ENCODE measurements at places on chromosomes 3 and 15.

DNA sequence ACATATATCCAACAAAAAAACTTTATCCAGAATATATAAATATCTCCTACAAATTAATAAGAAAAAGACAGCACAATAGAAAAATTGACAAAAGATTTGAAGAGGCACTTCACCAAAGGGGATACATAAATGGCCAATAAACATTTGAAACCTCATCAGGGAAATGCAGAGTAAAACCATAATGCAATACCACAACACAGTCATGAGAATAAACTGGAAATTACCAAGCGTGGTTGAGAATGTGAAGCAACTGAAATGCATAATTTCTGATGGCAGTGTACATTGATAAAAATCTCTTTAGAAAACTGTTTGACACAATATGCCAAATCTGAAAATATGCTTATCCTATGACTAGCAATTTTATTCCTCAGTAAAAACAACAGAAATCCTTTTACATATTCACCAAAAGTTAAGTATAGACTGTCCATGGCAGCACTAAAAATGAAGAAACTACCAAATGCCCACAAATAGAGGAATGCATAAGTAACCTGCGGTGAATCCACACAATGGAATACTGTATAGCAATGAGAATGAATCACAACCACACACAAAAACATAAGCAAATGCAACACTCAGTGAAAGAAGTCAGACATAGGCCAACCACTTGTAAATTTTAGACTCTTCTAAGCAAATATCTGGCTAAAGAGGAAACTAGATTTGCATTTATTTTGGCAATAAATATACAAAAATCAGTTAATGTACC lies 7.9 kb downstream of the LYZL4 start:
- DNase-seq: no peak

GRCh38 chr3:114709102-114709501 lies 415.3 kb downstream of the TIGIT start:
- DNase-seq: no peak

GRCh38 chr3:103644450-103644849 lies 1209.6 kb downstream of the ZPLD1 start:
- no peak for DNase-seq

- DNase-seq: no peak
These were observed 31.8 kb upstream of the RASGRF1 start for GRCh38 chr15:79122391-79122790.

DNA sequence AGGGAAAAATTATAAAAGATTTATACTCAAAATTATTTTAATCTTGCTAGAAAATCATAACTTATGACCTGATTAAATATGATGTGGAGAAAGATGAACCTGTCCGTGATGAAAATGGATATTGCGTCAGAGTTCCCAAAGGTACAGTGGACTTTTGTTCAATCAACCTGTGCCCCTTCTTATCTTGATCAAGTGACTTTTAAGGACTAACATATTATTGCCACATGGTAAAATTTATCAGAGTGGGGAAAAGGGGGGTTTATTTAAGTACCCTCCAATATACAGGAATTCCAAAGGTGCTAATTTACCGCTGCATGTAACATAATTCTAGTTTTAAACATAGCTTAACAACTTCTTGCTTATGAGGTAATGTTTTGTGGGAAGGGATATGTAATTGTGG lies 39.6 kb downstream of the HDC start:
- DNase-seq: no peak

- no peak for DNase-seq
These were observed 14.6 kb downstream of the TRAIP start for GRCh38 chr3:49841806-49842205.

GRCh38 chr3:77247817-77248216 lies 207.9 kb downstream of the ROBO2 start:
- no peak for DNase-seq

DNA sequence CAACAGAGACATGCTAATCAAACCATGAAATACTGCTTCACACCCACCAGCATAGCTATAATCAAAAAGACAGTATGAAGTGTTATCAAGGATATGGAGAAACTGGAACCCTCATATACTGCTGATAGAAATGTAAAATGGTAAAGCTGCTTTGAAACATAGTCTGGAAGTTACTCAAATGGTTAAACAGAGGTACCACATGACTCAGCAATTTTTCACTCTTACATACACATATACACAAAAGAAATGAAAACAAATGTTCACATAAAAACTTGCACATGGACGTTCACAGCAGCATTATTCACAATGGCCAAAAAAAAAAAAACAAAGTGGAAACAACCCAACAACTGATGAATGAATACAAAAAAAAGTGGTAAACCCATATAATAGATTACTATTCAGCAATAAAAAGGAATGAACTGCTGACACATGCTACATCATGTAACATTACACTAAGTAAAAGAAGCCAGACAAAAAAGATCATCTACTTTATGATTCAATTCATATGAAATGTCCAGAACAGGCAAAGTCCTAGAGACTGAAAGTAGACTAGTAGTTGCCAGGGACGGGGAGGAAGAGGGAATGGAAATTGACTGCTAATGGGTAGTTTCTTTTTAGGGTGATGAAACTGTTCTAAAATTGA lies 23.2 kb downstream of the ZNF148 start:
- no peak for DNase-seq

GRCh38 chr3:134197681-134198261 lies 52.9 kb downstream of the RYK start:
- no peak for DNase-seq

DNA sequence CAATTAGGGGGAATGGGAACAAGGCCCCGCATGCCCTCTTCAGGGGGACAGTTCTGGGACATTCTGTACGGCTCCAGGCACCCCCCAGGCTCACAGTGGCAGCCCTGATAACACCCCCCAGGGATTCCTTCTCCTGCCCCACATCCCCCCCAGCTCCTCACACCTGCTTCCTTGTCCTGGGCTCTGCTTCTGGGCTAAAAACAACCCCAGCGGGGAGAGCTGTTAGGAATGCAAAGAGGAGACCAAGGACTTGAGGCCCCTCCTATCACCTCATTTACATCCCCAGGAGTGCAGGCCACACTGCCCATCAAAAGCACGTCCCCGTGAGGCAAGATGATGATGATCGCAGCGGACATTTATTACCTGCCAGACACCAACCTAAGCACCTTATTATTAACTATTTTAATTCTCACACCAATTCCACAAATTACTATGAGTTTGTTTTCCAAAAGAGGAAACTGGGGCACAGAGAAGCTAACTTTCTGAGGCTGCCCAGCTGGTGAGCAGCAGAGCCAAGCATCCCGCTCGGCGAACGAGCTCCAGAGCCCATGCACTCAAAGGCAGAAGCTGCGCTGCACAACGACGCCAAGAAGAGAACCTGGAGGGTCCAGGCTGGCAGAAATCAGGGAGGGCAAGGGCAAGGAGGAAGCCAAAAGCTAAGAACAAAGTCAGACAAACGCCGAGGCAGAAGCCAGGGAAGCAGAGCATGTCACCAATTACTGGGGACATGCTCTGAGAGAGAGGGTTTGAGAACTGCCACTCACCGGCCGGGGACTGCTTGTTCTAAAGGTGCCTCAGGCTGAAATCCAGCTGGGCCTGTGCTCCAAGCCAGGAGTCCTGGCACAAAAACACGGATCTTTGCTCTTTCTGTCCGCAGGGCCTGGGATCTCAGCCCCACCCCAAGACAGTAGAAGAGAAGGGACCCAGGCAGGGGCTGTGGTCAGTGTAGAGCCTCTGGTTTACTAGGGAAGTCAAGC lies 76.2 kb upstream of the NSMCE3 start:
- no peak for DNase-seq

DNA sequence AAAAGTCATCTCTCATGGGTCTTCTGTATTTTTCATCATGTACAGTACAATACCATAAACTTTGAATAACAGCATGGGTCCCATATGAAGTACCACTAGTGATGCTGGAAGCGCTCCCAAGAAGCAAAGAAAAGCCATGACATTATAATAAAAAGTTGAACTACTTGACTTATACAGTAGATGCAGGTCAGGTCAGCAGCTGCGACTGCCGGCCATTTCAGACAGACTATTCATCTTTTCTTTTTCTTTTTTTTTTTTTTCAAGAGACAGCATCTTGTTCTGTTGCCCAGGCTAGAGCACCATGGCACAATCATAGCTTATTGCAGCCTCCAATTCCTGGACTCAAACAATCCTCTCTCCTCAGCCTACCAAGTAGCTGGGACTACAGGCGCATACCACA lies 10.2 kb downstream of the RAF1 start:
- DNase-seq: no peak
